Smooth muscle cell of the coronary artery (primary cell): ENCODE measurements at places on chromosomes 2 and 18. TPM values are rescaled to one million over a fixed set of nuclear protein-coding genes. Genes with fewer than 3 reads are reported as not detected.

Gene B3GNT2
- total RNA-seq, result 4.7 and 21.8 TPM in 2 replicates

Gene DSG4
- total RNA-seq, result not detected in 2 replicates

Gene CNOT11
- 9.6 and 12.1 TPM in 2 replicates for total RNA-seq

Gene LAMA3
- total RNA-seq, result 0.60 and 17.4 TPM in 2 replicates

Gene CACNB4
- total RNA-seq, result 0.15 and 10.5 TPM in 2 replicates

Gene RAB6C
- not detected in 2 replicates for total RNA-seq

Gene MOGAT1
- not detected in 2 replicates for total RNA-seq
